Astrocyte (in vitro differentiated cells and primary cell): ENCODE measurements at places on chromosomes 7 and 10.

- DNase-seq = peak; percentile 78
Observed at GRCh38 chr10:50393784-50394467, 142.6 kb upstream of the ASAH2 start.

DNA sequence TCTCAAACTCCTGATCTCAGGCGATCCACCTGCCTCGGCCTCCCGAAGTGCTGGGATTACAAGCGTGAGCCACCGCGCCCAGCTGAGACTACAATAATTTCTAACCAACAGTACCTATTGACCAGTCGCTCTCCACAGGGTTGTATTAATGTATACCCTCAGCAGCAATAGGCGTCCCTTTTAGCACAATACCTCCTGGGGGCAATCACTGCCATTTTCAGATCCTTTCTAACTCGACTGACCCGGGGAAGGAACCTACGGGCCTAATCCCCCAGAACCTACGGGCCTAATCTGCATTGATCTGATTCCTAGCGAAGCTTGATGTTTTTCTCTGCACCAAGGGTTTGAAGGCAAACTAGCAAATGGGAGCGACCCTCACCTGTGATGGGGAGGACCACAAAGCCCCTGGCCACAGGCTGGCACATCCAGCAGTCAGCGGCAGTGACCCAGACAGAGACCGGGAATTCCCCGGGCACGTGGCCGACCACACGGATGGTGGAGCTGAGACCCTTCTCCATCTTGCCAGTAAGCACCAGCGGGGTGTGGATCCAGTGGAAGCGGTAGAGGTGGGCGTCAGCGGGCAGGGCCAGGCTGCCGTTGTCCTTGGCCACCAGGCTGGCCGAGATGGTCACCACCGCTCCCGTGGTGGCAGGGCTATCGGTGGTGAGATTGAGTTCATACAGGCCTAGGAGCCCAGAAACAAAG, 6.9 kb downstream of the TMEM130 start:
- no peak for DNase-seq

DNA sequence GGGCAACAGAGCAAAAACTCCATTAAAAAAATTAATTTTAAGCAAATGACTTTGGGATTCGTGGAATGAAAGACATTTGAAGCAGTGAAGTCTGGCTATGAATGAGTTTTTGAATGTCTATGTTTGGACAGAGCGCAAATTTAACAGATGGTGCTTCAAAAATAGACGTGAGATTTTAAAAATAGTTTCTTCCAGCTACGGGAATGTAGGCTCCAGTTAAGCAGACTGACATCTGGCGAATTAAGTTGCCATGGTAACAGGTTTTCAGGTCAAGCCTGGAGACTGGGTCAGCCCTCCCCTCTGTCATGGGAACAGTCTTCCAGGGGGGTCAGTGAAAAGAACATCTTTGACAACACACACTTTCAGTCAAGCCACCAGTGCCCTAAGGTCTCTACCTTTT, 62.0 kb downstream of the MYOF start:
- DNase-seq = peak; percentile 35

- DNase-seq = peak; percentile 44
Observed at GRCh38 chr7:127392182-127392565, 334 bp downstream of the ZNF800 start.
